ENCODE measurements at places on chromosomes 5 and 9. TPM values are rescaled to one million over a fixed set of nuclear protein-coding genes. Genes with fewer than 3 reads are reported as not detected.
A peak's percentile ranks its signal among the peaks of the same experiment; 100 is the strongest.

FAT2 gene
- not detected for total RNA-seq

TICAM2 gene
- 5.7 TPM for total RNA-seq

TMEM252 gene
- not detected for total RNA-seq

COL23A1 gene
- total RNA-seq, result 1.5 TPM

INSL6 gene
- not detected for total RNA-seq

DNA sequence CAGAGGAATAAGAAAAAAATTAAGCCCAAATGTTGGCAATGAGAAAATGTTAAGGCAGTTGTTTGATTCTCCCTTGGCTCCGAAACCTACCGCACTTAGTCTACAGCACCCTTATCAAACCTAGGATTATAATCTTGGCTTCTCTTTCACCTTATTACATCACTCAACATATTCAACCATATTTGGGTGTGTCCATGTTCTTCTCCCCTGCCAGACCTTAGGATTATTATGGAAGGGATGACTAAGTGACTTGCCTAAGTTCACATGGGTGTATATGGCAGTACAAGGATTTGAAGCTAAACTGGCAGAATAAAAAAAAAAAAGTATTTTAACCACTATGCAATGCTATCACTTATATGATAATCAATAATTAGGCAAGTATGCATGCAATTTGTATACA is 76.4 kb downstream of the PLK2 start:
- DNase-seq, result no peak

- no peak for DNase-seq
Observed at GRCh38 chr9:69495296-69495695, 170.3 kb downstream of the ENTREP1 start.

GRCh38 chr5:56670916-56671315 is 144.4 kb upstream of the MAP3K1 start:
- no peak for DNase-seq

GRCh38 chr5:39158127-39158593 is 61.2 kb downstream of the FYB1 start:
- no peak for DNase-seq

- DNase-seq, result no peak
Observed at GRCh38 chr9:134517069-134517680, 124.4 kb upstream of the COL5A1 start.

DNA sequence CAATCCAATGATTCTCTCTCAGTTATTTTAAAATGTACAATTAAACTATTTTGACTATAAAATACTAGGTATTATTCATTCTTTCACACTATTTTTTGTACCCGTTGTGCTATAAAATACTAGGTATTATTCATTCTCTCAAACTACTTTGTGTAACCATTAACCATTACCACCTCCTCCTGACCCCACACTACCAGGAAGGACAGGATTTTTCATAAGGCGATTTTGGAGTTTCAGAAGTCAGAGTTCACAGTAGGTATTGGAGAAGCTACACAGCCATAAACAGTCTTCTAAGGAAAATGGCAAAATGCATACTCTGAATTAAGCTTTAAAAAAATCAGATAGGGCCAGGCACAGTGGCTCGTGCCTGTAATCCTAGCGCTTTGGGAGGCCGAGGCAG is 35.1 kb upstream of the TMEM252 start:
- no peak for DNase-seq

DNA sequence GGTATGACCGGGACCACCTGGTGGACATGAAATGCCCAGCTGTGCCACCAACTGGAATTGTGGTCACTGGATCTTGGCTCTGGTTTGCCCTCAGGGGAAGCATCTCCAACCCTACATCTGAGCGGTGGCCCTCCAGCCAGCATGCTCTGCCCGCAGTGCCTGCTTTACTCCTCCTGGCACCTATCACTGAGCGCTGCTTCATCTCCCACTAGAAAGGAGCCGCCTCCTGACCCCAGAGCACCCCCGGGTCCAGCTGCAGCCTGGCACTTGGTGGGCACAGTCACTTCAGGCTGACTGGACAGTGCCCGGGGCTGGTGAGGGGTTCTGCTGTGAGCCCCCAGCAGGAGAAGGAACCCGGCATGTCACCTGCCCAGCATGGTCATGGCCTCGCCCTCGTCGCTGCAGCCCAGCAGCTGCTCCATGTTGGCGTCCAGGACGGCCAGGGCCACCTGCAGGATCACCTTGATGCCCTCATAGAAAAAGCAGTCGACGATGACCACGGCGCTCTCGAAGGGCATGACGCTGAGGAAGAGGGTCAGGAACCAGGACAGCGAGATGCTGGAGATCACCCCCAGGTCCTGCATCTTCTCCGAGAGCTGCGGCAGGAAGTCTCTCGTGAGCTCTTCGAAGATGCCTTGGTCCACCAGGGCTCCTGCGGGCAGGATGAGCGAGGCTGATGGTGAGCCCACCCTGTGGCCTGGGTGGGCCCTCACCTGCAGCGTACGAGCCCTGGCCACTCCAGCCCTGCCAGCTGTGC is 16.1 kb upstream of the MRNIP start:
- DNase-seq, result no peak

DNA sequence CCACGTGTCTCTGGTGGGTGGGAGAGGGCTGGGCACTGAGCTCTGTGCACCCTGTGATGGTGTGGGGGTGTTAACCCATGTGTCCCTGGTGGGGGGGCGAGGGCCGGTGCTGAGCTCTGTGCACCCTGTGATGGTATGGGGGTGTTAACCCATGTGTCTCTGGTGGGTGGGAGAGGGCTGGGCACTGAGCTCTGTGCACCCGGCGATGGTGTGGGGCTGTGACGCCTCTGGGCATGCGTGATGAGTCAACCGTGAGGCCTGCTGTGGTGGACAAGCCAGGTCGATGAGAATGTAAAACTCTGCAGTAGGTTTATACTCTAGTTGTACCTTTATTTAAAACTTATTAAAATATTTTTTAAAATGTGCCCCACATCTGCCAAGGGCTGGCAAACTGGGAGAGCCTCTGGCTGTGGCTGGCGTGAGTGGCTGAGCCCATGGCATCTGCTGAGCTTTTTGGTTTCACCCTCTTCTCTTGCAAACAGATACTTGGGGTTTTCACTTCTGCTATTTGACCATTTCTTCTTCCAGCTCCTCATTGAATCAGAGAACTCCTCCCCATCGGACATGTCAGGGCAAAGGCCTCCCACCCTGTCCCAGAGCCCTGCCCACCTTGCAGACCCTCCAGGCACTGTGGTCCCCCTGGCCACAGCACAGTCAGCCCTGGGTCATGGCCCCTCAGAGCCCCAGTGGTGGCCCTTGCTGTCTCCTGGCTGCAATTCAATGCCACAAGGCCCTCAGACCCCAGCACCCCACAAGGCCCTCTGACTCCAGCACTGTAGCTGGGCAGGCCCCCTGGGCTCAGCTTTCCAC is 18.5 kb upstream of the EXOC3 start:
- DNase-seq, result no peak

GRCh38 chr5:53357439-53357838 is 123.0 kb upstream of the FST start:
- DNase-seq, result no peak

- DNase-seq, result peak; percentile 76
Observed at GRCh38 chr5:91313757-91314673, 69.1 kb downstream of the ARRDC3 start.

DNA sequence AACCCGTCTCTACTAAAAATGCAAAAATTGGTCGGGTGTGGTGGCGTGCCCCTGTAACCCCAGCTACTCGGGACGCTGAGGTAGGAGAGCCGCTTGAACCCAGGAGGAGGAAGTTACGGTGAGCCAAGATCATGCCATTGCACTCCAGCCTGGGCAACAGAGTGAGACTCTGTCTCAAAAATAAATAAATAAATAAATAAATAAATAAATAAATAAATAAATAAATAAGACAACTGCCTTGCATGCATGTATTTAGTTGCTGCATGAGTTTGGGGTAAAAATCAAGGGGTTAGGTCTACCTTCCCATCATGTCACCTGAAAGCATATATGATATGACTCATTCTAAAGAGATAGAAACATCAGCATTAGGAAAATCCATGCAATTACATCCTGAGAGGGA is 254.0 kb downstream of the ADAMTSL1 start:
- DNase-seq, result no peak

- DNase-seq, result no peak
Observed at GRCh38 chr9:98010445-98010844, 27.3 kb downstream of the ANP32B start.

DNA sequence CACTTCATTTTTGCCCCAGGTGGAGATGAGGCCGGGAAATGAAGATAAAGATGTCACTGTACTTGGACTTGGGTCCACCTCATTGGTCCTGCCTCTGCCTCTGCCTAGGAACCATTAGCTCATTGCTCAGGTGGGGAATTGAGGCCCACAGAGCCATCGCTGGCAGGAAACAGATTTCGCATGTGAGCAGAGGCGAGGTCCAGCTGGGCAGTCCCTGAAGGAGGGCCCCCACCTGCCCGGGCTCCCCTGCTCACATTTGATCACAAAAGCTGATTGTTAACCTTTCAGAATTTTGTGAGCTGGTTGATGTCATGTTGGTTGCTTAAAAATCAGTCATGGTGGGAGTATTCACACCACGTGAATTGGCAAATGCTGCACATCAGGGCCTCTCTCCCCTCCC is 273.8 kb upstream of the MVB12B start:
- no peak for DNase-seq

- no peak for DNase-seq
Observed at GRCh38 chr9:89421595-89421994, 76.3 kb downstream of the SEMA4D start.

- DNase-seq, result no peak
Observed at GRCh38 chr5:31587546-31587945, 51.4 kb upstream of the PDZD2 start.

DNA sequence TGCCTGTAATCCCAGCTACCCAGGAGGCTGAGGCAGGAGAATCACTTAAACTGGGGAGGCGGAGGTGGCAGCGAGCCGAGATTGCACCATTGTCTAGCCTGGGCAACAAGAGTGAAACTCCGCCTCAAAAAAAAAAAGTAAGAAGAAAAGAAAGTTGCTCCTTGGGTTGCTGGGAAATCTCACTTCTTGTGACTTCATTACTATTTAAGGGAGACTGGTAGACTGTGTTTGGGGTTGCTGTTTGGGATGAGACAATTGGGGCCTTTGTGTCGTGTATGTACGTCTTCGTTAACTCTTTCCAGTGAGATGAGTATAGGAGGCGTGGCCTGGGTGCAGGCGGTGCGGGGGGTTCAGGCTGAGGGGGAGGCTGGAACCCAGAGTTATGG is 11.6 kb downstream of the NDST1 start:
- DNase-seq, result no peak

Measured in thoracic aorta (tissue), 2 donors.